ENCODE measurements at places on chromosomes 6 and 20. TPM values are rescaled to one million over a fixed set of nuclear protein-coding genes. Genes with fewer than 3 reads are reported as not detected.

Gene ARHGAP40
- 1.5 TPM for total RNA-seq

Gene OLIG3
- not detected for total RNA-seq

Gene IL20RA
- 1.1 TPM for total RNA-seq

Gene UCKL1
- 31.1 TPM for total RNA-seq

Gene EPB41L1
- 42.7 TPM for total RNA-seq

Gene THBD
- total RNA-seq, result 9.5 TPM

Gene EYA2
- total RNA-seq, result not detected

Gene ZBP1
- not detected for total RNA-seq

Gene SGK1
- 307 TPM for total RNA-seq

Gene GPR63
- 2.0 TPM for total RNA-seq

Gene NTSR1
- total RNA-seq, result not detected
